D721Med (cell line): ENCODE measurements at places on chromosomes 7 and 10.

DNA sequence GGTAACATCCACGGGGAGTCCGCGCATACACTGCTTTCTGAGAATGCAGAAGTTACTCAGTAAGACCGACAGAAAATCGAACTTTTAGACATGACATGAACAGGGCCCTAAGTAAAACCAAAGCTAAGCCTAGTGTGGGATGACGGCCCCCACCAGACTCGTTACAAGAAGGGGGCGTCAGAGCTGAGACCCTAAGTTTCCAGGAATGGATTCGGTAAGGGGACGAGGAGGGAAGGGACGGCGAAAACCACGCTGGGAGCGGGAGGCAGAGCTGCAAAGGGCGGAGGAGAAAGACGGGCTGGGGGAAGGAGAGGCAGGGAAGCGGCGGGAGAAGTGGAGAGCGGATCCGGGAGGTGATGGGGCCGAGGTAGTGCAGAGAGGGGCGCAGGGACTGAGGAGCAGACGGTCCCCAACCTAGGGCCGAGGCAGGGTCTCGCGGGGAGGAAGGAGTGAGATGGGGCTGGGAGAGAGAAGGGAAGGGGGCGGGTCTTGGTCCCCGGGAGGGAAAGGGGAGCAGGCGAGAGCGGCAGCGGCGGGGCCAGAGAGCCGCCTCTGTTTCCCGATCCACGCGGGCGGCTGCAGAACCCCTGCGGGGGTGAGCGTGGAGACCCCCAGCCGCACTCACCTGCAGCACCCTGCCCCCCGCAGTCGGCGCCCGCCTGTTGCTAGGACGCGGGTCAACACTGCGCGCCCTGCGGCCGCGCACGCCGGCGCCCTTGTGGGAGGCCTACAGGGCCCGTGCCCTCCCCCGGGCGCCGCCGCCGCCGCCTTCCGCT is 513 bp downstream of the ODAD2 start:
- DNase-seq: no peak

GRCh38 chr10:59959504-59960018 is 53.2 kb upstream of the CCDC6 start:
- DNase-seq: no peak

GRCh38 chr7:107728276-107728675 is 15.7 kb upstream of the CBLL1 start:
- DNase-seq: no peak

- no peak for DNase-seq
Measured at GRCh38 chr7:15751191-15751701, 64.8 kb upstream of the MEOX2 start.

DNA sequence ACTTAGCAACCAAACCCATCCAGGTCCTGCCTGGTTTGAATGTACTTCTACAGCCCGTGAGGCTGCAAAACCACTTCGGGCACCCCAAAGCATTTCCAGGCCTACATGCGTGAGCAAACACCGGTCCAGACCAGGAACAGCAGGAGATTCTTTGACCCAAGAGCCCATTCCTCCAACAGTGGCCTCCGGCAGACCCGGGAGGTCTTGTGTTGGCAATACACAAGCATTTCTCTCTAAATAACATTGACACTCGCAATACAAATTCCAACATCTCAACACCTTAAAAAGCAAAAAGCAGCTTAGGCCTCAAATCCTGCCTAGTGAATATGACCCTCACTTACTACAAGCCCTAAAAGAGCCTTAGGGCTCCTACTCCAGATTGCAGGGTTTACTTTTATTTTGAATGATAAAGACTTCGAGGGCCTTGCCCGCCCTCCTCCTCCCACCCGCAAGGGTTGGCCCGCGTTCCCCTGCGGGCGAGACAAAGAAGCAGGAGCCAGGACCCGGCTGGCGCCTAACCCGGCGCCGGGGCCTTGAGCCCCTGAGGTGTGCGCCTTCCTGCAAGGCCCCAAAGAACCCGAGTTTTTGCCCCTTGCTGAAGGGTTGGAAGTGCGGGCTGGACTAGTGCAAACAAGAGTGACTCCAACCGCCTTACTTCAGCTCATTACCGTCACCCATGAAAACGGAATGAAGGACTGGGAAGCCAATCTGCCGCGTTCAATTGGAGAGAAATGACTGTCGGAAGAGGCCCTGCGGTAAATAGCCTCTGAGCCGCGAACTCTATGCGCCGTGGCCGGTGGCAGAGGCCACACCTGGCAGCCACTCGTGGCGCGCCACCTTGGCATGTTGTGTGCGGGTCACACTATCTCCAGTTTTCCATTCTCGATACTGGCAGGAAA is 3.4 kb upstream of the DLX6 start:
- no peak for DNase-seq

DNA sequence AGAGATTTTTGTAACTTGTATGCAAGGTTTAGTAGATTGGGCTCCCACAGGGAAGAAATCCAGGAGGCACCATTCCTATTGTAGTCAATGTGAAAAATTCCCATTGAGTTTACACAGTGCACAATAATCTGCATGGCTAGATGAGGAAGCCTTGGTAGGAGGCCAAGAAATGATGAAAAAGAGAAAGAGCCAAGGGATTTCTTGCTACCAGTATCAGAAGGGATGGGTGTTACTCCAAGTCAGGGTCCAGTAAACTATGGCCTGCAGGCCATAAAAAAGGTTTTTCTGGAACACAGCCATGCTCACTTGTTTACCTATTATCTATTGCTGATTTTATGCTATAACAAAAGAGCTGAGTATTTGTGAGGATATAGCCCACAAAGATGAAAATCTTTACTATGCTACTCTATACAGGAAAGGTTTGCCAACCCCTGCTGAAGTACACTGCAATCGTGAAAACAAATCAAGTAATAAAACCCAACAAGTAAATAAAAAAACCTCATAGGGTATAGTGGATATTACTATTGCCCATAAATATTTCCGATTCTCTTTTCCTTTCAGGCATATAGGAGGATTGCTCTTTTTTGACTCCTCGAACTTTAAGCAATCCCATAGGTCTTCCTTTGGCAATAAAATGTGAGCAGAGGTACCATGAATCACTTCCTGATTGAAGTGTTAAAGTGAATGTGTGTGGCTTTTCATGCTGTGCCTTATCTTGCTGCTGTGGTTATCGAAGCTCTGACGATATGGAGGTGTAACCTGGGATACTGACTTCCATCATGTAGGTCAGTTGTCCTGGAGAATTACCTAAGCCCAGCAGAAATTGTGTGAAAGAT is 256.3 kb upstream of the MAGI2 start:
- DNase-seq: no peak

GRCh38 chr10:34775044-34775637 is 40.0 kb downstream of the PARD3 start:
- no peak for DNase-seq

DNA sequence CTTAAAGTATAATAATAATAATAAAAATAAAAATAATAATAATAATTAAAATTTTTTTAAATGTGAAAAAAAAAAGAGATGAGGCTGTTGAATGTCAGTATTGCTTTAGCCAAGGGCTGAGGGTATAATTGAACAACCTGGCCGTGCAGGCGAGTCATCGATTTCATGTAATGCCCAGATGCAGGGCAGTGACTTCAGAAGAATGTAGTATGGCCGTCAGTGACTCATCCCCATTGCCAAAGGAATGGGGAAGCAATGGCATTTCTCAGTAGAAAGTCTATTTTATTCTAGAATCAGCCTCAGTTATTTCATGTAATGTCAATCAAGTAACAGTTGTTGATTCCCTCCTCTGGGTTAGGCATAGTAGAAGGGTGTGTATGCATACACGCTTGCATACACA is 516.4 kb downstream of the GLRX3 start:
- no peak for DNase-seq

GRCh38 chr7:28195910-28196620 is 15.5 kb upstream of the JAZF1 start:
- DNase-seq: no peak

DNA sequence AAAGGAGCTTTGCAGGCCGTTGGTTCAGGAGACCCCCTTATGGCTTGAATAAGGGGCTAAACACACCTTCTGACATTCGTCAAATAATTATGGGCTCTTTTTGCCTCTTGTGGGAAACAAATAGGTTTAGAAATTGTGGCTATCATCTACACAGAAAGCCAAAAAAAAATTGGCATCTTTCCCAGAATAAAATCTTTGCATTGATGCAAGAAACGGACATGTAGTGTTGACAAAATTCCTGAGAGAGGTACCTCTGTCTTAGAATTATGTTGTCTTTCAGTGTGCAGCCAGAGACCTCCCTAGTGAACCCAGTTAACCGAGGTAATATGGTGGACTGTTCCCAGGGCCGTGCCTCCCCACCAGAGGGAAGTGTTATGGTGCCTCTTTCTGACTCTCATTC is 283.9 kb downstream of the SDHAF3 start:
- no peak for DNase-seq

DNA sequence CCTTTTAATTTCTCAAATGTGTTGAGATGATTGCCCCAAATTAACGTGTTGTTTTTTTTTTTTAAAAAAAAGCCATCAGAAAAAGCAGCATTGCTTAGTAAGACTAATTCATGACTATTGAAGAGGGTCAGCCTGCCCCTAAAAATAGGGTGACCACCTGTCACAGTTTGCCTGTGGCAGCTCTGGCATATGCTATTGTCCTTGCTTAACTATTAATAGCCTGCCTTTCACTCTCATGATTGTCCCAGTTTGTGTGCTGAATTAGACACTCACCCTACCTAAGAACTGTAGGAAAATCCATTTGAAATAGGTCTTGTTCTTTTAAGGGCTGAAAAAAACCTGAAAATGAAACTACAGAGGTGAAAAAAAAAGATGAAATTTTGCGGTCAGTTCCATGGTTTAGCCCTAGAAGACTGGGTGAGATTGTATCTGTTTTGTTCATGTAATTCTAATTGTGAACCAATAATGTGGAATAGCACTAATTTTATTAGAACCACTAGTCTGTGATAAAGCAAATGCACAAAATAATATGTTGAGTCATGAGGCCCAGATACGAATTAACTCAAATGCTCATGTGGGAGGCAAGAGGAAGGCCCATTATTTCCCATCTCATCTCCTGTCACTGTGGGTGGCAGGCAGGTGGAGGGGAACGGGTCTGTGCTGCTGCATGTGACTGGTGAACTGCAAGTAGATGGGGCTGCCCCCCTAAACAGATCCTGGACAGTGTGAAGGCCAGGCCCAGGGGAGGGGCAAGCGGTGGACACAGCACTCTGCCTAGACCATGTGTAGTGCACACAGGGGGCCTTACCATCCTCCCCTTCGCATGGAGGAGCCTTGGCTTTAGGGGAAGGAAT is 265.4 kb upstream of the NFE2L3 start:
- no peak for DNase-seq

GRCh38 chr7:45325378-45325777 is 167.8 kb downstream of the RAMP3 start:
- DNase-seq: no peak

- DNase-seq: no peak
Measured at GRCh38 chr10:373526-374309, 238.5 kb downstream of the ZMYND11 start.

DNA sequence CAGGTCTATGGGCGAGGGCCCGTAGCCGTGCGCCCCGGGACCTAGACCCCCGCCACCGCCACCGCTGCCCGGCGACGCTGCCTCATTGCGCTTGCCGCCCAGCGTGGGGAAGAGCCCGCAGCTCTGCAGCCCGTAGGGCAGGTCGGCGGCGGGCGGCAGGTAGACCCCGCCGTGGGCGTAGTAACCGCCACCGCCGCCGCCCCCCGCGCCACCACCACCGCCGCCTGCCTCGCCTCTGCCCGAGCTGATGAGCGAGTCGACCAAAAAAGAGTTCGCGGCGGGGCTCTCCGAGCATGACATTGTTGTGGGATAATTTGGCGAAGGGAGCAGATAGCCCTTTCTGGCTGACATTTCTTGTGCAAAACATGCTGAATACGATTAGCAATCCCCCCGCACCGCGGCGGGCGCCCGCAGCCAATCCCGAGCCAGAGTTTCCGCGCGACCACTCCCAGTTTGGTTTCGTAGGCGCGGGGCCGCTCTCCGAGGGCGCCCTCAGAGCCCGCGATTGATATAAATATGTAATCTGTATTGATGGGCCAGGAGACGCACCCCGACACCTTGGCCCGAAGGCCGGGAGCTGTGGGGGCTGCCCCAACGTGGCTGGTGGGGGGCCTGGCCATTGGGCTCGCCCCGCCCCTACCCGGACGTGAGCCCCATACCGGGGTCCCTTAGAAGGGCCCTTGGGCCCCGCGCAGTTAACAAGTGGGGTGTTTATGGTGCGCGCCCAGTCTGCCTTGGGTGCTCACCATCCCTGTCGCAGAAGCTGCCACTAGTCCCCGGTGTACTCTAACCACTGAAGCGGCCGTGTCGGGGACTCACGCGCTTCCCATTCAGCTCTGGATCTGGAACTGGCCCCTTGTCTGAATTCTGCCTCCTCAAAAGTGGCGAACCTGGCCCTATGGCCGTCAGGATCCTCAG is at the start of gene HOXA10:
Gene HOXA10, minus strand, starts transcription at position 365 of the 918 bp plus-strand sequence. Its CDS starts 14 bp downstream, at position 351.
- DNase-seq: no peak

GRCh38 chr10:75978213-75978612 is 546.8 kb downstream of the LRMDA start:
- DNase-seq: no peak

DNA sequence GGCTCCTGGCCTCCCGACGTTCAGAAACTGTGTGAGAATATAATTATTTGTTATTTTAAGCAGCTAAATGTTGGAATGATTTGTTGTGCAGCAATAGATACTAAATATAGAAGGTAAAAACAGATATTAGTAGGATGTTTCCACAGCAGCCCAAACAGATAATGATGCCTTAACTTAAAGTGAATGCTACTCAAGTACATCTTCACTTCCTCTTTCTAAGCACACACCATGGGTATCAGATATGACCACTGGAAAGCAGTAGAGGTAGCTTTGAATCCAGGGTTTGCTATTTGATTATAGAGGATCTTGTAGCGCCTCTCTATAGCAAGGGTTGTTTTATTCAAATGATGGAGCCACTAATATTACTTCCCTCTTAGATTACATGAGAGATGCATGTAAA is 38.2 kb upstream of the BET1 start:
- no peak for DNase-seq

DNA sequence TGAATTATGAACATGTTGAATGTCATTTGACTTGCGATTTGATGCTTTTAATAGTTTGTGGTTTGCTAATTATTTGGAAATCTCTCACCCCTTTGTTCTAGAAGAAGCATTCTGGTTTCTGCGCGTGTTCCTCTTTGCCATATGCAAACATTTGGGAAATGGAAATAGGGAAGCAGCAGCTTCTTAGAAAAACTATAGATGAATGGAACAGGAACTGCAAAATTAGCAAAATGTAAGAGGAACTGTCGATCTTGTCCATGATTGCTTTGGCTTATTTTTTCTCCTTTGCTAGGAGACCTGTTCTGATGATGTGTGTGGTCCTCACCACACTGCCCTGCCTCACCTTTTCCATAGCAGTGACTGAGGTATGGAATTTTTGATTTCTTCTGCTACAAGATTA is 19.0 kb downstream of the TMEM236 start:
- DNase-seq: no peak

- no peak for DNase-seq
Measured at GRCh38 chr7:44148961-44149536, 7.9 kb upstream of the MYL7 start.
